ENCODE measurements at places on chromosomes 5 and 9.
A peak's percentile ranks its signal among the peaks of the same experiment; 100 is the strongest.

GRCh38 chr9:125985998-125986655 lies 239.0 kb downstream of the PBX3 start:
- no peaks in the 10 kb centered on the region for H3K4me1 ChIP-seq
- H3K4me3 ChIP-seq, result no peak overlapping the region
- no peak overlapping the region for H3K27ac ChIP-seq

DNA sequence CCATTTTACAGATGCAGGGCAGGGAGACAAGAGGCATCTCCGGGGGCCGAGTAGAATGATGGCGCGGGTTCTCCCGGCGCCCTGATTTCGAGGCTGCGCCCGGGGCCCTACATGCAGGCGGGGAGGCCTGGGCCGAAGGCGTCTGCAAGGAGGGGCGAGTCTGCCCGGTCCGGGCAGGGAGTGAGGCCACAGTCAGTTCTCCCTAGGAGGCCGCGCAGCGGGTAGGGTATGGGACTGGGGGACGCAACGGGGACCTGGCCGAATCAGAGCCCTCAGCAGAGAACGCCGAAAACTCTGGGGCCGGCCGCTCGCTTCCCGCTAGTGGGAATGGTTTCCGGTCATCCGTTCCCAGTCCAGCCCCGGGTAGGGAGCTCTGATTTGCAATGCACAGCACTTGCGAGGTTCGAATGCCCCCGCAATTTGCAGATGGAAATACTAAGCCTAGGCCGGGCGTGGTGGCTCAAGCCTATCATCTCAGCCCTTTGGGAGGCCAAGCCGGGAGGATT lies 6.4 kb downstream of the TLX3 start:
- peaks cover 11% of the 10 kb centered on the region for H3K4me1 ChIP-seq
- no peak for DNase-seq
- H3K36me3 ChIP-seq, result peaks cover 5% of the 10 kb centered on the region
- H3K4me3 ChIP-seq, result no peak overlapping the region
- H3K27me3 ChIP-seq, result peaks cover 63% of the 10 kb centered on the region
- H3K27ac ChIP-seq, result no peak overlapping the region

GRCh38 chr5:140018920-140019644 lies 24.0 kb downstream of the NRG2 start:
- H3K36me3 ChIP-seq, result no peaks in the 10 kb centered on the region
- H3K27ac ChIP-seq, result no peak overlapping the region
- no peak overlapping the region for H3K4me3 ChIP-seq
- no peak for DNase-seq
- H3K27me3 ChIP-seq, result no peaks in the 10 kb centered on the region

- no peaks in the 10 kb centered on the region for H3K36me3 ChIP-seq
- no peak for DNase-seq
- H3K4me3 ChIP-seq, result no peak overlapping the region
- peaks cover 18% of the 10 kb centered on the region for H3K27me3 ChIP-seq
- H3K27ac ChIP-seq, result no peak overlapping the region
Measured at GRCh38 chr9:126292736-126293521, 33.7 kb upstream of the MVB12B start.

GRCh38 chr5:177468685-177469628 lies 4.5 kb downstream of the DBN1 start:
- H3K27me3 ChIP-seq, result peaks cover 6% of the 10 kb centered on the region
- no peak overlapping the region for H3K4me3 ChIP-seq
- peaks cover 6% of the 10 kb centered on the region for H3K4me1 ChIP-seq
- DNase-seq, result no peak
- no peak overlapping the region for H3K27ac ChIP-seq
- H3K36me3 ChIP-seq, result peaks cover 1% of the 10 kb centered on the region

DNA sequence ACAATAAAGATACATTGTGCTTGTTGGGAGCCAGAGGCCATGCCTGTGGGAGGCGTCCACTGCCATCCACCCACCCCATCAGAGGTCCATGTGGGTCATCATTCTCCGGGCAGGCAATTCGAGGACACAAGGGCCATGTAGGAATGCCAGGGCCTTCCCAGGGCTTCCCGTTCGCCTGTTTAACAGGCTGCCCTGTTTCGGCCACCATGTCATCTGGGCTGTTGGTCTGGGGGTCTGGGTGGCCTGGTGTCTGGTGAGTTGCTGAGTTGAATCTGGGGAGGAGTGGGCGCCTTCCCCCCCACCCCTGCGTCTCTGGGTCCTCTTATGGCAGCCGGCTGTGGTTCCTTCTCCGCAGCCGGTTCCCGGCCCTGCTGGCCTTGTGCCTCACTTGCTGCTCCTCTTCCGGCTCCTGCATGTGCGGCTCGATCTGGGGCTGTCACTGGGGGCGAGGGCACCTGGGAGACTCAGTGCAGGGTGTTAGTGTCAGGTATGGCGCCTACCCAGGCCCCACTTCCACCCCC lies 117.4 kb downstream of the WNK2 start:
- DNase-seq, result no peak
- no peaks in the 10 kb centered on the region for H3K36me3 ChIP-seq
- no peaks in the 10 kb centered on the region for H3K27me3 ChIP-seq
- H3K4me1 ChIP-seq, result peaks cover 9% of the 10 kb centered on the region

DNA sequence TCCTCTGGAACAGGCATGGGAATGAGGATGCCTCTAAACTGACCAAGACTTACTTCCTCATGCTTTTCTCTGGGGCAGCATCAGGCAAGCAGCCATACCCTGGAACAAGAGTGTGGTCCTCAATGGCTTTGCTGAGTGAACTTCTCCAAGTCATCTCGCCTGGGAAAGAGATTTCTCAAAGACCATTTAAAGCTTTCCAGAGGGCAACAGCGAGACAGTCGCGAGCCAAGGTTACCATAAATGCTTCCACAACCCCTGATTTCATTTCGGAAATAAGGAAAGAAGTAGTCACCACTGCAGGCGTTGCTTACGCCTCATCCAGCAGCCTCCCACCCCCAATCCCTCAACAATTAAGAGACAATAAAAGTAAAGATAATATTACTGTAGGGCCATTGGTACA lies 1.1 kb upstream of the SNCAIP start:
- DNase-seq, result no peak
- H3K27ac ChIP-seq, result no peak overlapping the region
- no peaks in the 10 kb centered on the region for H3K36me3 ChIP-seq
- no peak overlapping the region for H3K4me3 ChIP-seq
- H3K4me1 ChIP-seq, result no peaks in the 10 kb centered on the region

DNA sequence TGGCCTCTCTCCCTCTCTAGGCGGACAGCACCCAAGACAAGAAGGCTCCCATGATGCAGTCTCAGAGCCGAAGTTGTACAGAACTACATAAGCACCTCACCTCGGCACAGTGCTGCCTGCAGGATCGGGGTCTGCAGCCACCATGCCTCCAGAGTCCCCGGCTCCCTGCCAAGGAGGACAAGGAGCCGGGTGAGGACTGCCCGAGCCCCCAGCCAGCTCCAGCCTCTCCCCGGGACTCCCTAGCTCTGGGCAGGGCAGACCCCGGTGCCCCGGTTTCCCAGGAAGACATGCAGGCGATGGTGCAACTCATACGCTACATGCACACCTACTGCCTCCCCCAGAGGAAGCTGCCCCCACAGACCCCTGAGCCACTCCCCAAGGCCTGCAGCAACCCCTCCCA lies 102.5 kb downstream of the PPARGC1B start:
- peaks cover 20% of the 10 kb centered on the region for H3K4me1 ChIP-seq
- H3K4me3 ChIP-seq, result no peak overlapping the region
- DNase-seq, result no peak
- H3K27ac ChIP-seq, result no peak overlapping the region
- peaks cover 1% of the 10 kb centered on the region for H3K36me3 ChIP-seq

- H3K4me3 ChIP-seq, result no peak overlapping the region
- H3K4me1 ChIP-seq, result peaks cover 12% of the 10 kb centered on the region
- no peak for DNase-seq
- H3K27me3 ChIP-seq, result peaks cover 29% of the 10 kb centered on the region
- no peak overlapping the region for H3K27ac ChIP-seq
Measured at GRCh38 chr5:74621492-74621891, 19.0 kb downstream of the ENC1 start.

GRCh38 chr5:51214746-51215145 lies 168.5 kb upstream of the ISL1 start:
- no peak overlapping the region for H3K4me3 ChIP-seq
- no peak overlapping the region for H3K27ac ChIP-seq
- no peaks in the 10 kb centered on the region for H3K4me1 ChIP-seq
- no peaks in the 10 kb centered on the region for H3K36me3 ChIP-seq

- no peak for DNase-seq
- H3K27me3 ChIP-seq, result no peaks in the 10 kb centered on the region
- peaks cover 26% of the 10 kb centered on the region for H3K36me3 ChIP-seq
- no peak overlapping the region for H3K27ac ChIP-seq
Measured at GRCh38 chr9:125361837-125362531, 100.4 kb downstream of the GAPVD1 start.

GRCh38 chr5:93586736-93587596 lies 3.9 kb downstream of the NR2F1 start:
- H3K27ac ChIP-seq, result peak overlapping the region; percentile 34
- H3K4me3 ChIP-seq, result peak overlapping the region; percentile 49

DNA sequence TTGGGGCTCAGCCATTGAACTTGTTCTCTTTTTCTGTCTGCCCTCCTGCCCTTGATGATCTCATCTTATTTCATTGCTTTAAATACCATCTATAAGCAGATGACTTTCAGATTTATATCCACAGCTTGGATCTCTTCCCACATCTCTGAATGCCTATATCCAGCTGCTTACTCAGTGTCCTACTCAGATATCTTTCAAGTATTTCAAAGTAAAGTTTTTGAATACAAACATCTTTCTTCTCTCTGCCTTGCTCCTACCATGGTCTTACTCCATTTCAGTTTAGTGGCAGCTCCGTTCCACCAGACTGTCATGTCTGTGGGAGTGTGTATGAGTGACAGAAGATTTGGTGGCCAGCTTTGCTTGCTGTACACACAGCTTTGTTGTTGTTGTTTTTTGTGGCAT lies 59.7 kb downstream of the ERBIN start:
- H3K4me1 ChIP-seq, result peaks cover 11% of the 10 kb centered on the region
- no peak for DNase-seq
- H3K36me3 ChIP-seq, result peaks cover 6% of the 10 kb centered on the region
- no peaks in the 10 kb centered on the region for H3K27me3 ChIP-seq
- H3K27ac ChIP-seq, result no peak overlapping the region

DNA sequence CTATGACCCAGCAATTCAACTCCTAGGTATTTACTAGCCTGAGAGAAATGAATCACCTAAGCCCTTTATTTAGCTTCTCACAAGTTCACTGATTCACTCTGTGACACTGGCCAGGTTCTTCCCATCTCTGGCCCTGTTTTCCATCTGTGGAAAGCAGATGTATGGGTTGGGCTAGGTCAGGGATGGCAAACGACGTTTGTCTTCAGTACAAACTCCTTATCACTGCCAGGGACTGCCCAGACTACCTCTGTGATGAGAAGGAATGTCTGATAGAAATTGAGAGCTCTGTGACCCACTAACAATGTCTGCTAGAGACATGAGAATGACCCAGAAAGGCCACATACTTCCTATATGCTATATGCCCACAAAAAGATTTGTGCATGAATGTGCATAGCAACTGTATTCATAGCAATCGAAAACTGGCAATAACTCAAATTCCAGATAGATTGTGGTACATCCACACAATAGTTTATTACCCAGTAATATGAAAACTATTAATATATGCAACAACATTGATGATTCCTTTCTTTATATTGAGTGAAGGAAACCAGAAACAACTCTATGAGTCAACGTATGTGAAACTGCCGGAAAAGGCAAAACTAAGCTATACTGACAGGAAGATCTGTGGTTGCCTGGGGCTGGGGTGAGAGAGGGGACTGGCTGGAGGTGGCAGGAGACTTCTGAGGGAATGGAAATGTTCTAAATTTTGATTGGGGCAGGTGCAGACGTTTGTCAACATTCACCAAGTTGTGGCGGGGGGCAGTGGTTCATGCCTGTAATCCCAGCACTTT lies 32.0 kb upstream of the ADAM19 start:
- H3K4me3 ChIP-seq, result peak overlapping the region; percentile 66
- peaks cover 8% of the 10 kb centered on the region for H3K36me3 ChIP-seq
- DNase-seq, result peak; percentile 69
- H3K4me1 ChIP-seq, result peaks cover 79% of the 10 kb centered on the region

GRCh38 chr5:32837211-32837610 lies 126.1 kb downstream of the NPR3 start:
- no peaks in the 10 kb centered on the region for H3K36me3 ChIP-seq
- H3K27ac ChIP-seq, result no peak overlapping the region
- no peaks in the 10 kb centered on the region for H3K27me3 ChIP-seq
- H3K4me3 ChIP-seq, result no peak overlapping the region
- H3K4me1 ChIP-seq, result no peaks in the 10 kb centered on the region

DNA sequence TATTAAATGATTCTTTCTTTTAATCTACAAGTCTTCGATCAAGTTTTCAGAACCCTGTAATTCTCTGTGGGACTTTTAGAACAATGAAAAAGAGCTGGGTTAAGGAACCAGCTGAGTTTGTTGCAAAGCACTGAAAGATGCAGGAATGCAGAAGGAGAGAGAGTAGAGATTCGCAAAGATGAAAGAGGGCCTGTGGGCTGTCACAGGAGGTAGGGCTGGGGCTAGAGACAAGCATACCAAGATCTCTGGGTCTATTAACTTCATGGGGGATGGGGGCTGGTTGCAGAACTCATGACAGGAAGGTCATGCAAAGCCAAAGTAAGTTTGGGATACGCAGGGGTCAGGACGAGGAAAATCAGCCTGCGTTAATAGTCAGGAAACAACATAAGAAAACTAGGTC lies 81.8 kb downstream of the LURAP1L start:
- no peak for DNase-seq
- H3K4me3 ChIP-seq, result no peak overlapping the region
- no peaks in the 10 kb centered on the region for H3K27me3 ChIP-seq
- no peak overlapping the region for H3K27ac ChIP-seq

GRCh38 chr5:76641514-76642120 lies 18.4 kb upstream of the F2RL2 start:
- peak; percentile 41 for DNase-seq
- peaks cover 22% of the 10 kb centered on the region for H3K4me1 ChIP-seq
- no peak overlapping the region for H3K27ac ChIP-seq
- no peak overlapping the region for H3K4me3 ChIP-seq
- no peaks in the 10 kb centered on the region for H3K27me3 ChIP-seq

DNA sequence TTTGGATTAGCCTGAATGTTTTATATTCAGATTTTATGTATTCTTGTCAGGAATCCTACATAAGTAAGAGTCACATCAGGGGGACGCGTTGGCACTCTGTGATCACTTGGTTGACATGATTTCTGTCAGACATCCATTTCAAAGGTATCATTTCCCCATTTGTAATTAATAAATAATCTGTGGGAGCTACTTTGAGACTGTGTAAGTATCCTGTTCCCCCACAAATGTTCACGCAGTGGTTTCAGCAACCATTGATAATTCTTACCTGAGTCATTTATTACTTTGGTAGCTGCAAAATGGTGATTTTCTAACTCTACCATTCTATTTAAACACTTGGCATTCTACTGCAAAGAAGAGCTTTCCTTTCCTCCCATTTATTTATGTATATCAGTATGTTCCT lies 56.9 kb upstream of the TBC1D2 start:
- H3K4me3 ChIP-seq, result no peak overlapping the region
- no peaks in the 10 kb centered on the region for H3K36me3 ChIP-seq
